Bone marrow (tissue), 2 donors: ENCODE measurements at places on chromosomes 3 and 15.

DNA sequence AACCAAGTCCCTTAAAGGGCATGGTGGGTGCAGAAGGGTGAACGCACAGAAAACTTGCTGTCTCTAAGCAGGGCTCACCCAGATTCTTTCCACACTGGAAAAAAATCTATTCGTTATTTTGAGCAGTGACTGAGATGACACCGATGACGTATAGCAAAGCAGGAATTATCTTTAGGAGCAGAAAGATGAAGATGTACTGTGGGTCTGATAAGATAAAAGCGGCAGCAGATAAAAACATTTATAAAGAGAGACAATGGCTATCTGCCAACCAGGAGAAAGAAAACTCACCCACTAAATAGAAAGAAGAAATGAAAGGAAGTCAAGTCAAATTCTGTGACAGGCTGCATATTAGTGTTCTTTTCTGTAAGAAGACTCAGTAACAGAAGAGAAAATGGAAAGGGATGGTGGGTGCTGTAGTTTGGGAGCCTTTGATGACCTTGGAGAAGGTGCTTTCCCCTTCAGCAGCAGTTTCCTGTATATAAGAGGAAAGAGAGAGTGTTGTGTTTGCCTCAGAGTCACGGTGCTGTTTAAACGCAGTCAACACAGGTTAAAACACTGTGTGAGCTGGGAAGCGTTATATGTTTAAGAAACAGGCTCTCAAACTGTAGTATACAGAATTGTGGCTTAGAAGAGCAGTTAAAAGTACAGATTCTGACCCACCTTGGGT is 111.6 kb downstream of the AQP9 start:
- no peak for DNase-seq

DNA sequence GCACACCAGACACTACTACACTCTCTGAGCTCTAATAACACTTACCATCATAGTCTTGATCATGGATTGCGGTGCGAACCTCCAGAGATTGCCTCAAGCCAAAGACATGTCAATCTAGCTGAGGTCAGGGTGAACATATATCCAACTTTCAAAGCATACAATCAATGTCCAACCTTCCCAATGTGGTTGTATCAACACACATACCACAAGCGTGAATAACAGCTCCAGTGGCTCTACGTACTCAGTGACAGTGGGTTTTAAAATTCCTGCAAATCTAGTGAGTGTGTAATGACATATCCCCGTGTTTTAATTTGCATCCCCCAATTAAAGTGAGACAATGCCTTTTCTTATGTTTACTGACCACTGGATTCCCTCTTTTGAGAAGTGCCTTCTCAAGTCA is 29.6 kb downstream of the SFMBT1 start:
- no peak for DNase-seq

DNA sequence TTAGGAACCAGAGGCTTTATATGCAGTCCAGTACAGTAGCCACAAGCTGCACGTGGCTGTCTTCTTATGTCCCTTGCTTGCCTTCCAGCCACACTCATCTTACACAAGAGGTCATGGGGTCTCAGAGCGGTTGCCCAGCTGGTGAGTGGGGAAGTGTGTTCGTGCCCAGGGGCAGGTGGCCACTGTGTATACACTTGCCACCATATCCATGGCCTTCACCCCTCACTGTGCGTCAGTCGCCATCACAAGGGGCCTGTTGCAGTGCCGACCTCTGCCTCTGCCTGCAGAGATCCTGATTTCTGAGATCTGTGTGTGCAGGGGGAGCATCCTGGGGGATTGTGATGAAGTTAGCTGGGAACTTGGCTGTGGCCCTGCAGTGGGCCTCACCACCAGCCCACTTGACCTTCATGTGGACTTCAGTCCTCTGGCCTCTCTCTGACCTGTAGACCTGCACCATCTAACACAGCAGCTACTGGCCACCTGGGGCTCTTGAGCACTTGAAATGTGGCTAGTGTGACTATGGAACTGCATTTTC is 43.1 kb upstream of the SACM1L start:
- DNase-seq = no peak

GRCh38 chr3:134407239-134407625 is 33.0 kb upstream of the AMOTL2 start:
- DNase-seq = no peak

DNA sequence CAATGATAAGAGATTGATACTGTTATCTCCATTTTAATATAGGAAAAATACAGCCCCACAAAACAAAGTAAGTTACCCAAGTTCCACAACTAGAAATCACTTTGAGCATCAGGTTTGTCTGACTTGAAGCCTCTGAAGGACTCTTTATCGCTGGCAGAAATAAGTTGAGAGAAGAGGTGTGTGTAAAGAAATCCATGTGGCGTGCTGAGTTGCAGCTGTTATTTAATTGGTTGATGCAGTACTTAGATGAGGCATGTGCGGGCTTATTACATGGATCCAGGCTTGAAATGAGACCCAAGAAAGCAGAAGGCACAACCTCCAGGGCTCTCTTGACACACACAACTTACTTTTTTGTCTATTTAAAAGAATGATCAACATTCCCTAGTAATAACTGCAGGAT is 221.3 kb downstream of the PDZRN3 start:
- no peak for DNase-seq

DNA sequence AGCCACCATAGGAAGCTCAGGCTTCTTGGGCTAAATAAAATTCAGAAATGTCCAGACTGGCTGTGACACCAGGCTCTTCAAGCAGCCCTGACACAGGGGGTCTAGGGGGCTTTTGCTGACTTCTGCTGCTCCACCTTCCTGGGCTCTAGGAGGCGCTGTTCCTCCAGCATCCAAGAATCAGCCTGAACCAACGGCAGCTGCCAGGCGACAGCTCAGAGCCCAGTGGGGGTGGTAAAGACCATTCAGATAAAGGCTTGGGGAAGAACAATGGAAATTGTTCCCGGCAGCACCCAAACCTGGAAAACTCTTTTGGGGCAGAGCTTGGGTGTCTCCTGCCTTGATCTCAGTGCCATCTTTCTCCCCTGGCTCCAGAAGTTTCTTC is 21.6 kb upstream of the PSTPIP1 start:
- DNase-seq = peak; percentile 18

DNA sequence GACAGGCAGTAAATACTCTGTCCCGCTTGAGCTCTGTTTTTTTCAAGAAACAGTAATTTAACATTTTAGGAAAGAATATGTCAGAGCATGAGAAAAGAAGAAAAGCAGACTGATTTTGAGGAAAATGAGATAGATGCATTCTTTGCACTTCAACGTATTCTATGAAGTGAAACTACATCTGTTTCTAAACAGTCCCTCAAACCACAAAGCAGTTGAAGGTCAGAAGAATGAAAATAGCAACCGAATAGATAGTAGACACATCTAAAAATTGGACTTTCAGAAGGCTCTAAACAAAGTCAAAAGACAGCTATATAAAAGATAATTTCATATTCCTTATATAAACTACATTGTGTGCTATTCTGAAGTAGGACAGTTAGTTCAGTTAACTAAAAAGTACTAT is 172.6 kb upstream of the LRRC3B start:
- no peak for DNase-seq

DNA sequence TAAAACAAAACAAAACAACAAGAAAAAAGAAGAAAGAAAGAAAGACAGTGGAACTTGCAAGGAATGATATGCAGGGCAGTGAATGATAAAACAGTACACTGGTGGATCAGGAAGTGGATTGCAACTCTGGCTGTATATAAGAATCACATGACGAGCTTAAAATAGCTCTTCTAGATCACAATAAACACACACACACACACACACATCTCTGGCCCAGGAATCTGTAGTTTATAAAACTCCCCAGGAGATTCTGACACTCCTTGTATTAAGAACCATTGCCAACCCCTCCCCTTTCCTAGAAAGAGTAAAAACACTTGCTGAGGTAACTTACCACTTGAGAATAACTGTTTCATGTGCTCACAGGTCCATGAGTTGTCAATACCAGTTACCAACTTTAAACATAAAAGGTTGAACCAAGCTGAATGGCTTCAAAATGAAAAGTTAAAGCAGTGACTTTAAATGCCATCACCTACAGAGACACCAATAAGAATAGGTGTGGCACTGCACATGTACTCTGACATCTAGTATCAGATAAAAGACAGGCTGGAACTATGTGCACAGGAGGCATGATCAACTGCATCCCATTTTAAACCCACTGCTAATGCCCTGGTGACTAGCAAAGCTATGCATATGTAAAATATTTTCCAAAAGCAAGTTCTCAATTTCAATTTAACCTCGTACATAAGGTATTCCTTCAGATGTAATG is 3.9 kb downstream of the CPOX start:
- no peak for DNase-seq

DNA sequence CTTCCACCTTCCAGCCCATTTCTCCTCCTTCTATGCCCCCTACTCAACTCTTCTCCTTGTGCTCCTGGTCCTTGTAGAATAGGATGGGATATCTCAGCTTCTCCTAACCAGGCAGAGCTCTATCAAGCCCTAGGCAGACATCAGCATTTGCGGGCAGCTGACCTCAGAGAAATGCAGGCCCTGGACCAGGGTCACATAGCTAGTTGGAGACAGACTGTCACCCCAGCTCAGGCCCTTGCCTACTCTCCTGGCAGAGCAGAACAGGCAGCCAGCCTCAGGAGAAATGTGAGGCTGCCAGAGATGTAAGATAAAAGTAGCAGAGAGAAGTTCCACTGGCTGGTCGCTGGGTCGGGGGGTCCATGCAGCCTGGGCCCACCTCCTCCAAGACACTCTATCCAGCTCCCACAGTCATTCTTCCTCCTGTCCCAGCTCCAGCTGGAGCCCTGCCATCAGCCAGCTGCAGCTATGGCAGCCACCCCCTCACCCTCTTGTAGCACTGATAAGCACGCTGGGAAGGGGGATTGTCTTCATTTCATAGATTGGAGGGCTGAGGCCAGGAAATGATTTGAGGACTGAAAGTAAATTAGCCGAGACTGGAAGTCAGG is 4.0 kb downstream of the CYP8B1 start:
- DNase-seq = no peak

DNA sequence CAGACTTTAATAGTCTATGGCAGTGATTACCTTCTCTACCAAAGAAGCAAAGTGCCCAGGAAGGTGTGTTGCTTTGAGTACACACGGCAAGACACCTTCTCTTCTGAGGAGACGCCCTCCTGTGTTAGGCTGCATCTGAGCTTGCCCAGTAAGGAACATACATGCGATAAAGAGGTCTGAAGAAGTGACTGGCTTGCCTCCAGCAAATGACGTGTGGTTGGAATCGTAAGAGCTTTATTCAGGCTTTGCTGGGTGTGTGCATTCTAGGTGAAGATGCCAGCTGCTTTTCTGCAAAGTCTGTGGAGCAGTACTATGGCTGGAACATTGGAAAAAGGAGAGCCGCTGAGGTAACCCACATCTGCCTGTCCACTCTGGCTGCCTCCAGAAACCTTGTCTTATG is 22.4 kb downstream of the MAP6D1 start:
- DNase-seq = no peak

GRCh38 chr3:42226470-42227425 is 39.2 kb downstream of the CCK start:
- no peak for DNase-seq

DNA sequence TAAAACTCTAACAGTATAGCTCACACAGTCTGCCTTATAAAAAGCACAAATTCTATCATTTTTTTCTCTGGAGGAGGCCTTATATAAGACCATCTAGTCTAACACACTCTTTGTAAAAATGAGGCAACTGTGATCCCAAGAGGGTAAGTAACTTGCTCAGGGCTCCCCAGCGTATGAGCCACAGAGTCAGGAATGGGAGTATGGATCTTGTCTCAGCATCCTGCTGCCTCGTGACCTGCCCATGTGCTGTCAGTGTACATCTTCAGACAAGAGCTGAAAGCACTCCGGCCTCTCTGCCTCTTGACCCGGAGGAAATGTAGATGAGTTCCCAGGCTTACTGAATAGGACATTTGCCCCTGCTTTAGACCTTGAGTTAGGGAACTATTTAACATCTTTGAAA is 28.4 kb upstream of the MEF2A start:
- no peak for DNase-seq

GRCh38 chr15:62985768-62986167 is 56.8 kb upstream of the TPM1 start:
- DNase-seq = no peak

DNA sequence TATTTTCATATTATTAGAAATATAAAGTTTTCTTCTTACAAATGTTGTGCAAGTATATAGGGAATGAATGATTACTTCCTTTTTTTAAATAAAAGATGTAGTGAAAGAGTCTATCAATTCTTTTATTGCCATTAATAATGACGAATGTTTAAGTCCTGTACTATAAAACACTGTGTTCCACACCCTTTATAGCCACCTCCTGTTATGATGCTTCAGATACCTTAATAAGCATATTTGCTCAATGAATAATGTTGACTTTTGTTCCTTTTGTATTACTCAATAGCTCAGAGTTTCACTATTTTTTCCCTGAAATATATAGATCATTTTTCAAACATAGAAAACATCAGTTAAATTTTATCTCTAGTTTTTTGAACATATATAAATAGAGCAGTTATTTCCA is 378.2 kb upstream of the THBS1 start:
- DNase-seq = no peak

DNA sequence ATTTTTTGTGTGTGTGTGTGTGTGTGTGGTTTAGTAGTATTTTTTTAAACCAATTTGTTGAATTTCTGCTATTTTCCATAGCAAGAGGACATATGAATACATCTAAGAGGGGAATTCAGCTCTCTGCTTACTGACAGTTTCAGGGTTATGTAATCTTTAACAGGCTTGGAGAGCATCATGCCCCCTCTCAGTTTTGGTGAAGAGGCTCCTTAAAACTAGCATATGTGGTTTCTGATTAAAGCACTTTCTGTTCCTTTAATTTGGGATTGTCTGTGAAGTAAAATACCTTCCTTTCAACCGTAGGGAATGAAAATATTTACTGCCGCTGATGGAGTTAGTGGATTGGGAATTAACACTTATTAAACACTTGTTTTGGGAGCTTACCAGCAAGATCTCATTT is 19.4 kb upstream of the NFKBIZ start:
- DNase-seq = no peak

DNA sequence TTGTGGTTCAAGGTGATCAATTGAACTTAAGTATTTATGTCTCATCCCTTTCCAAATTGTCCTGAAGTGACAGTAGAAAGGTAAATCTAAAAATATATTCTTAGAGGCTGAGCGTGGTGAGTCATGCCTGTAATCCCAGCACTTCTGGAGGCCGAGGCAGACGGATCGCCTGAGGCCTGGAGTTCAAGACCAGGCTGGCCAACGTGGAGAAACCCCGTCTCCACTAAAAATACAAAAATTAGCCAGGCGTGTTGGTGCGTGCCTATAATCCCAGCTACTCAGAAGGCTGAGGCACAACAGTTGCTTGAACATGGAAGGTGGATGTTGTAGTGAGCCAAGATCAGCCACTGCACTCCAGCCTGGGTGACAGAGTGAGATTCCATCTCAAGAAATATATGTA is 226.6 kb downstream of the DPH6 start:
- DNase-seq = no peak

DNA sequence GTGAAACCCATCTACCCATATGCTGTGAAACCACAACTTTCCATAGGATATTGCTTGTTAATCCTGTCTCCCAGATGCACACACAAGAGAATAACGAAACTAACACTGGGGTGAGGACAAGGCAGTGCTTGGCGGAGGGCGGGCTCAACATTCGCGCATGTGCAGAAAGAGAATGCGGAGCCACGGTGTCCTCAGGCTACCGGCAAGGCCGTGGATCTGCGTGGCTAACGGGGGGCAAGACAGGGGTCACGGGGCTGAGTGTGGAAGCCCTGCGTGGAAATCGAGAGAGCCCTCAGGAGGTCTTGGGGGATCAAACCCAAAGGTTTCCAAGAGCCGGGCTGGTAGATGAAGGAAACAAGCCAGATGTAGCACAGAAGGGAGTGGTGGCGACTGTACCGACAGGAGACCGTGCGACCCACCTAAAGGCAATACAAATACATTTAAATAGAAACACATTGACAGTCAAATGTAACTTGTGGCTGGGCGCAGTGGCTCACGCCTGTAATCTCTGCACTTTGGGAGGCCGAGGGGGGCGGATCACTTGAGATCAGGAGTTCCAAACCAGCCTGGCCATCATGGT is 48.5 kb upstream of the TRA2B start:
- no peak for DNase-seq
